ENCODE measurements at places on chromosomes 5 and 9.

GRCh38 chr9:129309906-129310305 lies 131.8 kb upstream of the IER5L start:
- no peak for DNase-seq

- DNase-seq = no peak
Measured at GRCh38 chr5:41878173-41878572, 7.9 kb upstream of the OXCT1 start.

- no peak for DNase-seq
Measured at GRCh38 chr9:87876708-87877107, 6.0 kb upstream of the SPATA31E1 start.

GRCh38 chr9:95529910-95530309 lies 13.1 kb upstream of the PTCH1 start:
- DNase-seq = no peak

- peak; percentile 61 for DNase-seq
Measured at GRCh38 chr9:76562511-76562911, 103.5 kb downstream of the GCNT1 start.

DNA sequence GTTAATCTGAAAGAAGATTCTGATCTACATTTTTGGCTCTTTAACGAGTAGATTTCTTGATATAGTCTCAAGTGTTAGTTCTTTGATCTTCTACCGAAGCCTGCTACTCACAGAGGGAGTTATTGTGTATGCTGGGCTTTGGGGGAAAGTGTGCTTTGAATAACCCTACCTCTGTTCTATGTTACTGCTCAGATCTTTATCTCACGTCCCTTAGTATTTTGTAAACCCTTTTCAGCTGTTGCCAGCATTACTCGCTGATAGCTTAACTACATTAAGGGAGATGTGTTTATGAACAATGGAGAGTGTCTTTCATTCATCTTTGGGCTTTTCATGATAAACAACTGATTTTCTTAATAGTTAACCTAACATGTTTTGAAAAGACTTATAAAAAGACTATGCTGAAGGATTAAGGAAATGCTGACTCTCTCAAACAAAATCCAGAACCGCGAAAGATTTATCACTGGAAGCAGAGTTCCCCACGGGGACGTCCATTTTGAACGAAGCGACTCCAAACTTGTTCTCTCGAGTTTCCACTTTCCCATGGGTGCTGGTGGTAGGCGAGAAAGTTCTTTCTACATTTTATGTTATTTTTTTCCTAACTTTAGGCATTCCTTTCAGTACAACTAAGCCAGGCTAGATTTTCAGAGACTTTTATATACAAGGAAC lies 27.9 kb upstream of the ALDH1A1 start:
- DNase-seq = no peak

DNA sequence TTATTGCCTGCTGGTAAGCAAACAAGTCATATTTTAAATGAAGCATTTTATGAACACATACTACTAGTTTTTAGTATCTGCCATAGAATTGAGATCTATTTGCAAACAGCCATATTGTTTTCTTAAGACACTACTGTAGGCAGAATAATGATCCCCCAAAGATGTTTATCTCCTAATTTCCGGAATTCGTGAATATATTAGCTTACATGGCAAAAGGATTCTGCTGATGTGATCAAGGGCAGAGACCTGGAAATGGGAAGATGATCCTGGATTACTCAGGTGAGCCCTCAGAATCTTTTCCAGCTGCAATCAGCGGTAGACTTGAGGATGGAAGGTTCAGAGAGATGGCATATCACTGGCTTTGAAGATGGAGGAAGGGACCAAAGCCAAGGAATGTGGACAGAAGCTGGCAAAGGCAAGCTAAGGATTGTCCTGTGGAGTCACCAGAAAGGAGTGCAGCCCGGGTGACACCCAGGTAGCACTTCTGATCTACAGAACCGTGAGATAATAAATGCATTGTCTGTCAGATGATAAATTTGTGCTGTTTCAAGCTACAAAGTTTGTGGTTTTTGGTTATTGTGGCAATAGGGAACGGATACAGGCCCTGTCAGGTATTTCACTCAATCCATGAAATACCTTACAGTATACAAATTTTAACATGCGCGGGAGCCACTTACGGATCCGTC lies 1.0 kb upstream of the ERCC6L2 start:
- peak; percentile 20 for DNase-seq

DNA sequence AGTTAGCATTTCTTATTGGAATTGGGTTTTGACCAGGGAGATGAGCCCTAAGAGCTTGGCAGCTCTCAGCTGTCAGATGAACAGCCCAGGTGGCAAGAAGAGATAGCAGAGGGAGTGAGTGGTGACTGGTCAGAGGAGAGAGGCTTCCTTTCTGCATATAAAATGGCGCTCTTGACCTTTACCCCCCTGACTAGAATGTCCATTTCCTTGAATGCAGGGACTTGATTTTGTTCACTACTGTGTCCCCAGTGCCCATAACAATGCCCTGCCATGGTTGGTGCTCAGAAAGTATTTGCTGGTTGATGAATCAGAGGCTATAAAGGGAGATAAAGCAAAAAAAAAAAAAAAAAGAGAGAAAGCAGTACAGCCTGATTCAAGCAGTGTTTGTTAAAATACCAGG lies 7.2 kb downstream of the CHMP5 start:
- no peak for DNase-seq

- peak; percentile 89 for DNase-seq
Measured at GRCh38 chr5:154276973-154277331, 86.4 kb downstream of the GALNT10 start.

- DNase-seq = peak; percentile 60
Measured at GRCh38 chr5:154309371-154309745, 118.8 kb downstream of the GALNT10 start.

DNA sequence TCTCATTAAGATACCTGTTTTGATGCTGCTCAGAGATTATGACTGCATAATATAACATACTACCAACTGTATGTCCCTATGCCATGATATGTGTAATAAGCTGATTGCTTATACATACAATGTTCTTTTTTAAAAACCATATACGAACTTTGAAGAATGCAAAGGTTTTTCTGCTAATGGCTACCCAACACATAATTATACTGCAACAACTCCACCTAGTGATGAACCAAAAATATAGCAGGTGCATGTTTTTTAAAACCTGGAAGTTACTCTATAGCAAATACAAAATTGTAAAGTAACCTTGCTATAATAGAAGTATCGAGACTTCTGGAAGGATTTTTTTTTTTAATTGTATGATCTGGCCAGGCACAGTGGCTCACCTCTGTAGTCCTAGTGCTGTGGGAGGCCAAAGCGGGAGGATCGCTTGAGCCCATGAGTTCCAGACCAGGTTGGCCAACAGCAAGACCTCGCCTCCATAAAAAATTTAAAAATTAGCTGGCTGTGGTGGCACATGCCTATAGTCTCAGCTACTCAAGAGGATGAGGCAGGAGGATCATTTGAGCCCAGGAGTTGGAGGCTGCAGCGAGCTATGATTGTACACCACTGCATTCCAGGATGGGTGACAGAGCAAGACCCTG lies 49.1 kb downstream of the HOMER1 start:
- DNase-seq = peak; percentile 53

DNA sequence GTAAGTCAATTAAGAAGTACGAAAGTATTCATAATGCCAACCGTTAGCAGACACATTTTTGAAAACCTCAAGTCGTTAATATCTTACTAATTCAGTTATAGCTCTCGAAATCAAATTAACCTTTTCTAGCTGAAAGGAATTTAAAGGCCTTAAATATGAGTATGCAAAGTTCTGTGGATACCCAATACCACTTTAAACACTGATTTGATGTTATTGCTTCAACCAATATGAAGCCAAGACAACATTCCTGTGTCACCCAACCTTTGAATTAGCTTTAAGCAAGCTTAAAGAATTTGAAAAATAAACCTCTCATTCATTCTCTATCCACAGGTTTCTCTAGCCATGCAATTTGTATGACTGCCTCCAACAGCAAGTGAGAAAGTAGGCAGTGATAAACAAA lies 204.5 kb downstream of the MCTP1 start:
- DNase-seq = no peak

- DNase-seq = peak; percentile 15
Measured at GRCh38 chr5:175195698-175196656, 248.0 kb downstream of the DRD1 start.

DNA sequence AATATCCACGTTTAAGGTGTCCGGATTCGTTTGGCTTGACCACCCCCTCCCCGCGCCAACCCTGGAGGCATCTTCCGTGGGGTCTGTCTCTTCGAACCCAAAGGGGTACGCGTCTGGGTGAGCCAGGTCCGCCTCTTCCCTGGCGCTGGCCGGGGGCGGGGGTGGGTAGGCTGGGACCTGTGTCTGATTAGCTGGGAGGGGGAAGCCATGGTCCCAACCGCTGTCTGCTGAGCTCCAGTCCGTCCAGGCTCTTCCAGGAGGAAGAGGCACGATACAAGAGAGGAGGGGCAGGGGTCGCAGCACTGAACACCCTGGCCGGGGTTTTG lies at the start of gene LVRN:
Gene LVRN (plus strand): TSS at position 237 of the 326 bp plus-strand sequence. CDS start 143 bp downstream, outside the sequence.
- DNase-seq = no peak

DNA sequence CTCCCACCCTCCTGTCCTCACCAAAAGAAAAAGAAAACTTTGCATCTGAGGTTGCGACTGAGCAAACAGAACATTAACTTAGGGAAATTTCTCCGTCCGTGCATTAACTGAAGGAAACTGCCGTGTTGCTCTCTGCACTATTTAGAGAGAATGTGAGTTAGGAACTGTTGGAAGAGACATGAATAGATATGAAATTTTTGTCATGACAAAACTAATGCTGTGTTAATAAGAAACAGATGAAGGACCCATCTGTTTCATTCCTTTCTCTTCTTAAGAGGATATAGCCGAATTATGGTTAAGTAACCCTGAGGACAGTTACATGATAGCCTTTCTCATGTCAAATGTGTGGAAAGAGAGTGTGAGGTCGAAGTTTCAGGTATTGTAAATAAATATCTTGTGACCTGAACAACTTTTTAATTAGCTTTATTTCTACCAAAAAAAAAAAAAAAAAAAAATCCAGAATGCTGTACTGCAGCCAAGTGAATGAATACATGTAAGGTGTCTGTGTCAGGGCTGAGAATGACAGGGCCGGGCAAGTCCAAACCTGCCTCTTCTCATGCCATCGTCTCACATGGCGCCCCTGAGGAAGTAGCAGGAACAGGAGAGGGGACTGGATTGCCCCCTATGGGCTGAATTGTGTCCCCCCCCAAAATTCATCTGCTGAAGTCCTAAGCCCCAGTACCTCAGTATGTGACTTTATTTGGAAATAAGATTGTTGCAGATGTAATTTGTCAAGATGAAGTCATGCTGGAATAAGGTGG lies 35.6 kb upstream of the ANKRD33B start:
- DNase-seq = peak; percentile 60

DNA sequence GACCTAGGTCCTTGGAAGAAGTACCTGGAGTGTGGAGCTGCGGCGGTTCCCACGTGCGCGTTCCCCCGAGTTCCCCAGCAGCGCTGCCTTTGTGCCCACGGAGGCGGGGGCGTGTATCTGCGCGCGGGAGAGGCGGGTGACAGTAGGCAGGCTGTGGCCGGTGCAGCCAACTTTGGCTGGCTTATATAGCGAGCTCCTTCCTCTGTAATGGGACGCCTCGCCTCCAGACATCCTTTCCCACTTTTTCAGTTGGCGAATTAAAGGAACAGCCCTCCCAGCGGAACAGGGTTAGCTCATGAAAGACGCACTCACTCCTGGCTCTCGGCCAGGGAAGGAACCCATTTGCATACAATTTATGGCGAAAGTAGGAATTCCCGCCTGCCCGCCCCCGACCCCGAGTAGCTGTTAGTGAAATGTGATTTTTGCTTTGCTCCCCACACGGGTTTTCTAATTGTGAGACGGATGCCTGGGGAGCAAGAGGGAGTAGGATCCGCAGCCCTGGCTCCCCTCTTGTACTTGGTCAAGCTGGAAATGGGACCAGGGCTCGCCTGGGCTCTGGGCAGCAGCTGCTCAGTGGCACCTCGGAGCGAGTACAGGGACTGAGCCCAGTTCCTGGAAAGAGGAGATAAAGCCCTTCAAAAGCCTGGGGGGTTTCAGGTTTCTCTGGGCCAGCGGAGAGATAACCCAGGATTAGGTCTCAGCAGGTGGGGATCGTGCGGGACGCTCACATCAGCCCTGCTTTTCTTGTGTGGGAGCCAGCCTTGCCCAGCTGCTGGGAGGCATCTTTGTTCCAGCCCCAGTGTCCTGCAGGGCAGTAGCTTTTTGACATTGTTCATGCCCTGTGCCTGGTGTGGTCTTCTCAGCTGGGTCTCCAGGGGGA lies at the start of gene TNC:
Gene TNC (minus strand): TSS at position 159 of the 880 bp plus-strand sequence. CDS start 27,139 bp downstream, outside the sequence.
- DNase-seq = peak; percentile 77

DNA sequence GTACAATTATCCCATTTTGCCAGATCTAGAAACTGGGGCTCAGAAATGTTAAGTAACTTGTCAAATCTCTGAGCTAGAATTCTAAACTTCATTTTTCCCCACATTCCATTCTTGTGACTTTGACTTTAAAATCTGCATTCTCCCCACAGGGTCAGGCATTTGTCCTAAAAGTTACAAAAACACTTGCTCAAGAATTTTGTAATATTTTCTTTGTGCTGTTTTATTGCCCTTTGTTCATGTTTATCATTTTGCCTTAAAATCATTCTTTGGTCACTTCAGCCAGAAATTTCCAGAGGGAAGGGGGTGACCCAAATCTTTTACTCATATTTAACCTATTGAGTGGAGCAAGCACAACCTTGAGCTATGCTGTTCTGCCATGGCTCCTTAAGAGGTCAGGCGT lies 120.1 kb upstream of the CCL21 start:
- DNase-seq = no peak

DNA sequence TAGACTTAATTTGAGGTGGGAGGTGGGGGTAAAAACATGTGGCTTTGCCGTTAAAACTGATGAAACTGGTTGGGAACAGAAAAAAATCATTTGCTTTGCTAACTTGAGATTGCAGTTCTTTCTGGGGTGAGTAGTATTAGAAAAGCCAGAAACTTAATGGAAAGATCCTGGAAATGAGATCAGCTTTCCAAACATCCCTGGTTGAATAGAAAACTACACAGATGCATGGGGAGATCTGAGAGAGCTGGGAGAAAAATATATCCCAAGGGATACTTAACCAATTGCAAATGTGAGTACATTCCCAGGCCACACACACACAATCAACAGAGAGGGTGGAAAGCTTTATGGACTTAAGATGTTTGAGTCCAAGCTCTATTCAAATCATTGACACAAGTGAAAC lies 222.3 kb downstream of the YTHDC2 start:
- DNase-seq = no peak

DNA sequence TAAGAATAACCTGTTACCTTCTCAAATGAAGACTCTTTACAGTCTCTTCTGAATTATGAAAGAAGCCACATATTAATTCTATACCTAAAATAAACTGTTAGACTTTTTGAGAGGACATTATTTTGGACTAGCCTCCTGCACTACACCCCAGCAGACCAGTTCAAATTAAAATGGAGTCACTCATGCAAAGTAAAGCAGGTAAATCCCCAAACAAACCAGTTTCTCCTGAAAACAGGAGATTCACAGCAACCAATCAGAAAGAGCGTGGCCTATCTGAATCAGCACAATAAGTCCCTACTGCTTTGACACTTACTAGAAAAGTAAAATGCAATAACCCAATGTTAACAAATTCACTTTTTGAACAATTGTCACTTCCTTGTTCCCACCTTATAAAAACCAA lies 58.8 kb downstream of the PTBP3 start:
- DNase-seq = no peak

All from AG08395 (cell line).